ENCODE measurements at places on chromosomes 13 and 19. TPM values are rescaled to one million over a fixed set of nuclear protein-coding genes. Genes with fewer than 3 reads are reported as not detected.

The ERICH6B gene
- not detected for polyA plus RNA-seq

The SHISA7 gene
- polyA plus RNA-seq, result not detected

The CLDND2 gene
- 0.37 TPM for polyA plus RNA-seq

The PLK5 gene
- polyA plus RNA-seq, result 0.53 TPM

The MEF2B gene
- polyA plus RNA-seq, result 0.63 TPM

The MVB12A gene
- 64.2 TPM for polyA plus RNA-seq

The CD70 gene
- 0.20 TPM for polyA plus RNA-seq

The NFIX gene
- polyA plus RNA-seq, result 38.5 TPM

The NOP53 gene
- 253 TPM for polyA plus RNA-seq

The GNG7 gene
- 1.2 TPM for polyA plus RNA-seq

The LGI4 gene
- 10.0 TPM for polyA plus RNA-seq

All from esophagus (tissue), 2 donors.